ENCODE measurements at places on chromosomes 16 and 17.

DNA sequence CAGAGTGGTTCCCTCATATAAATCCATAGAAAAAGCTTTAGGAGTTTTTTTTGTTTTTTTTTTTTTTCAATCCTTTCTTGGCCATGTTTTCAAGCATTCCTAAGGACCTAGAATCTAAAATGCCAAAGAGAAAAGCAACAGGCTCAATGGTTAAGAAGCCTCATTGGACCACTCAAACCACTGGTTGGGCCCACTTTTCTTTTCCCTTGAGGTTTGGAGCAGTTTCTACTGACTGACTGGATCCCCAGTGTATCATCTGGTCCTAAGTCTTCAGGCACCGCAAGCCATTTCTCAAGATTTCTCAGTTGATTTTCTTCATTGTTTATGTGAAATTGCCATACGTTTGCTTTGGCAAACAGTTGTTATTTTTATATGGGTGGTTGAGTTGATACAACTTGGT is 14.4 kb downstream of the METTL9 start:
- DNase-seq: no peak

GRCh38 chr17:34178092-34178491 is 77.0 kb upstream of the CCL2 start:
- no peak for DNase-seq

DNA sequence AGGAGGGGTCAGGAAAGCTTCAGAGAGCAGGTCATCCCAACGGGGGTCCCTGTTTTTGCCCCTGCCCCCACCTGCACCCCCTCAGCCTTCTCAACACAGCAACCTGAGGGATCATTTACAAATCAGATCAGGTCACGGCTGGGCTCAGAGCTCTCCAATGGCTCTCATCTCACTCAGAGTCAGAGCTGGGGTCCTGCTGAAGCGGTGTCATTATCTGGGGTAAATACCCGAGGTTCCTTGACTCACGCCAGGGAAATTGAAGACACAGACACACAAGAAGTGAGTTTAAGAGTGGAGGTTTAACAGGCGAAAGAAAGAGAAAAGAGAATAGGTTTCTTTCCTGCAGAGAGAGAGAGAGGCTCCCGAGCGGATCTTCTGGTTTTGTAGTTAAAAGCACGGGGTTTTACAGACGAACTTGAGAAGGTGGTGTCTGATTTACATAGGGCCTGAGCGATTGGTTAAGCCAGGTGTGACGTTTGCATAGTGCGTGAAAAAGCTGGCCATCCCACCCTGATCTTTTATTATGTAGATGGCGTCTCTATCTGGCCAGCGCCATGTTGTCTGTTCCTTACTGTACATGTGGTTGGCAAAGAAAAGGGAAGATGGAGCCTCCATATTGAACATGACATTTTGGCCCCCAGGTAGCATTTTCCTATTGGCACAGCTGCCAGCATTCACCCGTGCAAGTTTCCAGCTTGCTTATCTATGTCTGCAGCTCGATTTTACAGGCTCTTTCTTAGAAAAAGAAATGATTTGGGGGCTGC is 51.4 kb downstream of the WSB1 start:
- no peak for DNase-seq

GRCh38 chr17:50935996-50936266 is 69.8 kb upstream of the TOB1 start:
- no peak for DNase-seq

DNA sequence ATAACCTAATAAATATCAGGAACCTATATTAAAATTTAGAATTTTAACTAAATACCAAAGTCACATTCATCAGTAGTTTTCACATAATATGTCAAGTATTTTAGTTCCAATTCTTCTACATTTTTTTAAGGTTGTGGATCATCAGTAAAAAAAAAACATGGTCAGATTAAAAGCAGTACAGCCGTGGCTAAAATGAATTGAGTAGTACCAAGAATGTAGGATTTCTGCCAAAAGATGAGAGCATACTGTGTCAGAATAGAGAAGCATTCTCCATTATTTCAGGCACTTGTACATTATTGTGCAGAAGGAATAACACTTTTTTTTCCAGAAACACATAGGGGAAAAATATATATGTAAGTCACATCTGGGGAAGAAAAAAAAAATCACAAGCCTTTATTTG is 1176.1 kb downstream of the CDH11 start:
- no peak for DNase-seq

DNA sequence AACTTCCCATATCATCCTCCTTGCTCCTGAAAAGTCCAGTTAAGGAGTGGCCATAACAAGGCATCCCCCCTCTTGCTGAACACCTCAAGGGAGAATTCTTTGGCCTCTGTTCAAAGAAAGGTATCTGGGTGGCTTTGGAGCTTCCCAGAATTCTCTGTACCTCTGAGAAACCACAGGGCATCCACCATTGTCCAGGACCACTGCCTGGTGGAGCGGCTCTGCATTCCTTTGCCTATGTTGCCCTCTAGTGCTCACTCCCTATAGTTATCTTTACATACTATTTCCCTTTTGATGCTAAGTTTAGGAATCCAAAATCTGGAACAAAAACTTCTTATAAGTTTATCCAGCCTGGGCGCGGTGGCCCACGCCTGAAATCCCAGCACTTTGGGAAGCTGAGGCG is 30.3 kb downstream of the CHD9NB start:
- DNase-seq: peak; percentile 9

GRCh38 chr17:18960803-18961511 is 9.0 kb downstream of the SLC5A10 start:
- peak; percentile 89 for DNase-seq

GRCh38 chr16:89171216-89172170 is at the start of gene CDH15:
CDH15 (plus strand) TSS chr16:89171748; CDS start chr16:89171832, 84 bp downstream.
- DNase-seq: peak; percentile 95

DNA sequence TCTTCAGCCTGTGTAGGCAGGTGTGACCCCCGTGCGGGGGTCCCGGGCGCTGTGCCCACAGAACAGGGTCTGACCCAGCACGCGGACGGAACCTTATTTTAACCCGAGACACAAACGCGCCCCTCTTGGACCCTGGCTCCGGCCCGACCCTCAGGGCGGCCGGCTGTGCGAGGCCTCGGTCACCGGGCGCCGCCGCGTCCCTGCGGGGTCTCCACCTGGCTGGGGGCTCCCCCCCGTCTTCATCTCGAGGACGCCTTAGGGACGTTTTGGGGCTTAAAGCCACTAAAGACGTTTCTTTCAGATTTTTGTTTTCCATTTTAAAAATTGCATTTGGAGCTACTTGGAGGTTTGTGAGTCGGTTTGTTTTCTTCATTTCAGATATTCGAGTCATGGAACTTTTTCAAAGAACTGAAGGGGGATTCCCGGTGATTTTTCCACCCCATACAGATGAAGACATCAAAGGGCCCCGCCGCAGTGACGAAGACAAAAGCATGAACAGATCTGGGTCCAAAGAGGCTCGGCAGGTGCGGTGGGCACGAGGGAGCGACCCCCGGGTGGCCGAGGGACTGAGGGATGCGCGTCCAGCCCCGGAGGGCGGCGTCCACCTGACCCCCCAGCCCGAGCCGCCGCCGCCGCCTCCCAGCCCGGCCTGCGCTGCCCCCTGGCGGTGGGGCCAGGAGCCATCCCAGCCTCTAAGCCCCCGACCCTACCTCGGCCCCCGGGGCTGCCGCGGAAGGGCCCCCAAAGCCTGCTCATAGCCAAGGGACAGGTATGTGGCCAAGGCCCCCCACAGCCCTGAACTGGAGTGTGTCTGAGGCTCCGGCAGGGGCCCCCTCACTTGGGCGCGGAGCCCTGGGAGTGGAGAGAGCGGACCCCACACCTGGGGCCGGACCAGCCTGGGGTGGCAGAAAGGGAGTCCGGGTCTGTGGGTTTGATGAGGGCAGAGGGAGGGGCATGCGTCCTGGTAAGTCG is 3.8 kb upstream of the CD7 start:
- peak; percentile 65 for DNase-seq

GRCh38 chr16:79798416-79799053 is 198.0 kb upstream of the MAF start:
- no peak for DNase-seq

Data from stimulated activated CD4-positive, alpha-beta T cell treated with anti-CD3 and anti-CD28 coated beads, Interleukin-2, amount 100 ng/mL, for 48 hours (primary cell).